Stimulated activated CD8-positive, alpha-beta memory T cell treated with anti-CD3 and anti-CD28 coated beads, Interleukin-15, amount 100 ng/mL, for 4 hours (primary cell): ENCODE measurements at places on chromosomes 5 and 9.

- no peak for DNase-seq
Observed at GRCh38 chr9:135287627-135288026, 192.0 kb upstream of the PPP1R26 start.

DNA sequence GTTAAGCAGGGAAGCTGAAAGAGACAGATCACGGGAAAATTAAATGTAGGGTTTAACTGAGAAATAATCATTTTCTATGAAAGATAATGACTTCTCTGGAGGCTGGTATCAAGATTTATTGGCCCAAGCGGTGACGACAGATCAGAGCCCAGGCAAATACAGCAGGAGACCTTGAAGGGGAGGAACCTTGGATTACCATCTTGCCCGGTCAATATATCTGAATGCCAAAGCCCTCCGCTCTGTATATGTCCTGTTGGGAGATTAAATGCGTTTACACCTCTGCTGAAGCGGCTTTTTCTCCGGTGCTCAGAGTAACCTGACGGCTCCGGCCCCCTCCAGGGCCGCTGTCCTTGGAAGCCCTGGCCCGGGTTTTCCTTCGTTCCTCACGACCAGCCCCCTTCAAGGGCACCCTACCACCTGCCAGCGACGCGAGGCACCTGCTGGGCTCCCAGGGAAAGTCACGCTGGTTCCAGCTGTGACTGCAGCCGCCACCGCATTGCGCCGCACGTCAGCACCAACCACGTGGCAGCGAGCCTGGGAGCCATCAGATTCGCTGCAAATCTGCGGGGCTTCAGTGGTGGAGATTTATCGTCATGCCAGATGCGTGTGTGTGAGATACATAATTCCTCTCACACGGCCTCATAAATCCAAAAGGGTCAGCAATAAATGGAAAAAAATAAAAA lies 4.4 kb upstream of the QSOX2 start:
- DNase-seq, result no peak

DNA sequence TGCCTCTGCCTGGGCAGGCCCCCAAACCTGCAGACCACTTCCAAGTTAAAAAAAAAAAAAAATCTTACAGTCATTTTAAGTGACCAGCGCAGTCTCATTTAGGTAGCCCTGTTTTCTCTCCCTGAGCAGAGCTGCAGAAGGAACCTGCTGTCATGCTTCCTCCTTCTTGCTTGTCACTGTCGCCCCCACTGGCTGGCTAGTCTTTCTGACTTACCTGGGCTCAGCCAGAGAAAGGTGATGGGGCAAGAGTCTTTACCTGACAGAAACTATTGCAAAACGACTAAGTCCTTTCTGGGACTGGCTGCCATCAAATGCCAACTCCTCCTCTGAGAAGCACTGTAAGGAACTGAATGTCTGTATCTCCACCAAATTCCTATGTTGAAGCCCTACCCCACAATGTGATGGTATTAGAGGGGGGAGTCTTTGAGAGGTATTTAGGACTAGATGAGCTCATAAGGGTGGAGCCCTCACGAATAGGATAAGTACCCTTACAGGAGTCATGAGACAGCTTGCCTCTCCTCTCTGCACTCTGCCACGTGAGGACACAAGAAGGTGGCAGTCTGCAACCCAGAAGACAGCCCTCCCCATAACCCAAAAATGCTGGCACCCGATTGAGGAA lies 58.4 kb upstream of the SHC3 start:
- DNase-seq, result no peak

DNA sequence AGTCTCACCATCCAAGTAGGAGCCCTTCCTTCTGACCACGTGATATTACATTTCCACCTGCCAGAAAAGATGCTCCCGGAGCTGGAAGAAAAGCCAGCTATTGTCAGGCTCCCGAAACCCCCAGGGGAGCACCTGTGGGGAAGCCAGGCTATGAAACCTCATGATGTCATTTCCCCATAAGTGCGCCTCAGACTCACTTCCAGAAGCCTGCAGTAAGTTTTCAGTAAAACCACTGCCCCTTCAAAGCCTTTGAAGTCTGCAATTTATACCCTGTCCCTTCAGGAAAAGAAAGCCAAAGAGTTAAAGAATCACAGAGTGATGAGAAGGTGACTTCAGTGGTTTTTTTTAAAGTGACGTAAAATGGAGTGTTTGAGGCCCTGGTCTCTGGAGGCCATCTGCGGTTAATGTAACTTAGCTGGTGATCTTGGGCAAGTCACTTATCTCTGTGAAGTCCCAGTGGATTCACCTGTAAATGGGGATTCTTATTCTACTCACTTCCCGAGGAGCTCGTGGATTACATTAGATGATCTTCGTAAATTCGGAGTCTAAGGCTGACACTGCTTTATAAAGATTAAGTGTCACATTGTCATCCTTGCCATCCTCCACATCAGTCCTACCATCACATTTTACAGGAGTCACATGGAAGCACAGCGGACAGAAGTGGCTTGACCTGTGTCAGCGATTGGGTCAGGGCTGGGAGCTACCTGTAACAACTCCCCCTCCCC lies 2.6 kb upstream of the SEMA6A start:
- DNase-seq, result no peak

DNA sequence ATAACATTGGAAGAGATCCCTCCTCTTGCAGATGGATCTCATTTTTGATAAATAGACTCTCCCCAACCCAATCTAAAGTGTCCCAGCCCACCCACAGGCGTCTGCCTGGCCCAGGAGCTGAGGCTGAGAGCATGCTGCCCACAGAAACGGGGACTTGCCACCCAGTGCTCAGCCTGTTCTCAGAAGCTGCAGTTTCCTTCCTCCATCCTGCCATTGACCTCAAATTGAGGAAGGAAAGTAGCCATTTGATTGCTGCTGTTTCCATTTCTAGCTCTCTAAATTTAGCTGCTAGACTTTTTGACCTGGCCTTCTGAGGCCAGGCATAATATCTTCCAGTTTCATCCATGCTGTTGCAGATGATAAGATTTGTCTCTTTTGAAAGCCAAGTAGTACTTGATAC lies 31.1 kb upstream of the FRMD3 start:
- no peak for DNase-seq

DNA sequence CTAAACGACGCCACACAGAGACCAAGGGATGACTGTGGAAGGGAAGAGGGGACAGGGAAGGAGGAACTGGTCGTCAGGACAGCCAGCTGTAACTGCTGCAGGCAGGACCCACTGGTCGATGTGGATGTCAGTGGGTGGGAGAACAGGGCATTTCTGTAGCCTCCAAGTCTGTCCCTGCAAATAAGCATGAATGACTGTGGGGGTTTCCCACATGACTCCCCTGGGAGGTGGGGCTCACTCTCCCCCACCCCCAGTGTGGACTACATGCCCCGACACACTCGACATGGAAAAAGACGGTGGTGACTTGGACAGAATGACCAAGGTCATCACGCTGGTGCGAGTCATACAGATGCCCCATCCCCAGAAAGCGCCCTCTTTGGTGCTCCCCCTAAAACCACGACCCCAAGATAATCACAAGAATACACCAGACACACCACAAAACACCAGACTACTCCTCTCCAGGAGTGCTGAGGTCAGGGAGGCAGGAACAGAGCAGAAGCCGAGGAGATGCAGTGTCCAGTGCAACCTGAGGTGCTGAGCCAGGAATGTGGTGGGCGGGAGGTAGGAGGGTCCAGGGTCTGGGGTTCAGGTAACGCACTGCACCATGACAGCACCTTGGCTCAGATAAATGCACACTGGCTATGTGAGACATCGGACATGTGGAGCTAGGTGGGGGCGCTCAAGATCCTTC lies 64.9 kb downstream of the SECISBP2 start:
- no peak for DNase-seq

- DNase-seq, result no peak
Observed at GRCh38 chr9:137042751-137043727, 2.9 kb downstream of the NPDC1 start.

DNA sequence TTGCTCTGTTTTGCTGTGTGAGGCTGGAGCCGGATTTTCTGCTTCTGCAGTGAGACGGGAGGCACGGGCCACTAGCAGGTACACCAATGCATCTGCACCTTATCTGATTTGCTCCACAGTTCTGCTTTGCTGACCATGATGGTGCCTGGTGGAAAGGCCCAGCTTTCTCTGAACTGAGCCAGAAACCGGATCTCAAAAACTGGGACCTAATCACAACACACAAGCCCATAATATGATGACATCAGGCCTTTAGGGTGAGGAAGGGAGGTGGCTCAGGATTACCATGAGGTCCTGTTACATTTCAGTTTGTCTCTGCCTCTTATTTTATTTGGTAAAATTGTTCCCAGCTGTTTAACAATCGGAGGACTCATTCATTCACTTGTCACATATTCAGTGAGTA lies 49.8 kb downstream of the FGF1 start:
- no peak for DNase-seq
